ENCODE measurements at places on chromosomes 2 and 18.

DNA sequence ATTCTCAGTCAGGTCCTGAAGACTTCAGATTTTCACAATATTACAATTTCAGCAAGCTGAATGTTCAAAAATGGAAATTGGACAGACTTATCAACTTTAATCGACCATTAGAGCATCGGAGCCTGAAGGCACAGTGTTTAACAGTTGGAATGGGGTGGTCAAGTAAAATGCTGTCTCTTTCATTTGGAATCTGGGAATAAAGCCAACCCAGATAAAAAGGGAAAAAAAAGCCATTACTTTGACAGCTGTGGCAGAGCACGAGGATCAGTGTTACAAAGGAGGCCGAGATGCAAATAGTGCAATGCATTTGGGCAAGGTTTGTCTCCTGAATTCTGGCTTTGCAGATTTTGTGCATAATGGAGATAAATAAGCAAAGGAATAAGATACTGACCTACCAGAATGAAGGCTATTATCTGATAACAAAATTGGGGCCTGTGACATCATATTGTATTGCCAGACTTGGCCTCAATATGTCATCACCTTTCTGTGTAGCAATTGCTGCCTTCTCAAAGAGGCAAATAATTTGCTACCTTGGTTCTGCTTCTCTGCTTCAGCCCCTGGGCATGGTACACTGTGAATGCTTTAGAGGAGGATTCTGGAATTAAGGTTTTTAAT is 277.5 kb upstream of the KLHL29 start:
- DNase-seq, result no peak

- no peak for DNase-seq
Observed at GRCh38 chr2:15842758-15843666, 97.3 kb upstream of the MYCN start.

- DNase-seq, result no peak
Observed at GRCh38 chr2:181311837-181312236, 145.3 kb upstream of the ITGA4 start.

DNA sequence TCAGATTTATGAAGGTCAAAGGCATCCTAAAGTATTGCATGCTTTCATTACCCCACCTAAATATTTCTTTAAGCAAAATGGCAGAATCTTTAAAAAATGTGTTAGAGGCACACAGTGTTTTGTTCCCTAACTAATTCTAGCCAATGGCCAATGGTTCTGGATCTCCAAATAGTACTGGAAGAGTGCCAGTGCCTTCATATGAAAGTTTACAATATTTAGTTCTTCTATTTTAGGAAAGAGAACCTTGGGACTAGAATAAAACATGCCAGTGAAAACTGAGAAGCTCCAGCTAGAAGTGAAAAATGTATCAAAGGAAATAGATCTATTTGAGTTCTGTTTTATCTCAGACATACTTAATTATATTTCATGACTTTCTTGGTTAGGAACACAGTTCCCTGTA is 37.1 kb downstream of the TACR1 start:
- DNase-seq, result no peak

GRCh38 chr2:40192864-40193669 is 258.8 kb downstream of the SLC8A1 start:
- no peak for DNase-seq

GRCh38 chr2:157803952-157804351 is 72.2 kb downstream of the ACVR1 start:
- DNase-seq, result no peak

- no peak for DNase-seq
Observed at GRCh38 chr2:214075456-214075855, 335.4 kb upstream of the VWC2L start.

DNA sequence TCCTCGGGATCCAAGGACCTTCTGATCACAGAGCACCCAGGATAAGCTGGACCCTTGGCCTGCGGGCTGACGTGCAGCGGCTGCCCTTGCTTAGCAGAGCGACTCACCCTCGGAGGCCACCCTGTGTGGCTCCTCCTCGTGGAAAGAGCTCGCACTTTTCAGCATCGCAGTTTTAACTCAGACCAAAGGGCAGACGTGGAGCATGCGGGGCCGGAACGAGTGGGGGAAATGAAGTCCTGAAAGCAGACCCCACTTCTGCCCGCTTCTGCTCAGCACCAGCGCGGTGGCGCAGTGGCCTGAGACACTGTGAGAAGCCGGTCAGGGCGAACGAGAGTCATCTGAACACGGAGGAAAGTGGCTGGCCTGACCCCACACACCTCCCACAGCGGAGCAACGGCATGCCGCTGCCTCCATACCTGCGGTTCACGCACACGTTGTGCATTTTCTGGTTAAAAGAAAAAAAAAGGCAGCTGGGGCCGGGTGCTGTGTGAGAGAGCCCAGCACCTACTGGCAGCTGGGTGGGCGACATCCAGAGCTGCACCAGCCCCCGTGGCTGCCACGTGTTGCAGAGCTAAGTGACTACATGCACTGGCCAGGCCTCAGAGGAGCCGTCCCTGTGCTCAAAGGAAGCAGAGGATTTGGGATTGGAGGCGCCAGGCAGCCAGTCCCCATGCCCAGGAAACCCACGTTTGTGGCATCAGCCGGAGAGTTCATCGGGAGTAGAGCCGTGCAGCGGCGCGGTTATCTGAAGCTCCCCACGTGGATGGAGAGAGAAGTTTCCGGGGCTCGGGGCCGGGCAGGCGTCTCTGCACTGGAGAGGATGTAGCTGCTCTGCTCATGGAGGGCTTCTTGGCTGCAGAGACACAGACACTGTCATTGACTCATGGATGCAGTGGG is 89.7 kb downstream of the USP40 start:
- DNase-seq, result no peak

- DNase-seq, result no peak
Observed at GRCh38 chr2:71385012-71385411, 53.4 kb downstream of the ZNF638 start.

DNA sequence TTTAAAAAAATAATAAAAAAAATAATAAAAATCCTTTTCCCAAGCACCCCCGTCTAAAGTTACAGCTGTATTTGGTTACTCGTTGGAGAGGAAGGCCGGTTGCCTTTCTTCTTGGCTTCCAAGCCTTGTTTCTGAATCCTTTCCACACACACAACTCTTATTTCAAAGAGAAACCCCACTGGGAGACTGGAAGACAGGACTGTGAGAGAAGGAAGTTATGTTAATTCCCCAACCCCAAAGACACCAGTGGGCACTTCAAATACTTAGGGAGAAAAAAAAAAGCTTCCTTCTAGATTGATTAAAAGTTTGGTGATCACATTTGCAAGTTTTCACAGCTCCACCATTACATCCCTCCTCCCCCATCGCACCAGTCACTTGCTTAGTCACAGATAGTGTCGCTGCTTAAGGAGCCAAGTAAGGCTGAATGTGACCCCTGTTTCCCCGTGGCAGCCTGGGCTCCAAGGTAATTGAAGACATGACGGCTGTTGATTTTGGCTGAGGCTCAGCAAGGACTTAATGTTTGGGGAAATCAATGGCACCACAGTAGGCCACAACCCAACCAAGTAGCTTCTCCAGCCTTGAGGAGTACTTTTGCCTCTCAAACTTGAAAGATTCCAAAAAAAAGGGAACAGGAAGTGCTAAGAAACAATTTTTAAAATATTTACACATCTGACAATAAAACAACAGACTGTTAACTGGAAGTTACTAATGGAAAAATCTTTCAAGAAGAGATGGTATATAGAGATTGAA is 40.8 kb upstream of the FRZB start:
- DNase-seq, result no peak
